Pancreas (tissue), 10 donors: ENCODE measurements at places on chromosomes 2 and 18.

- DNase-seq: no peak
Observed at GRCh38 chr2:150387586-150388288, 99.7 kb downstream of the RND3 start.

DNA sequence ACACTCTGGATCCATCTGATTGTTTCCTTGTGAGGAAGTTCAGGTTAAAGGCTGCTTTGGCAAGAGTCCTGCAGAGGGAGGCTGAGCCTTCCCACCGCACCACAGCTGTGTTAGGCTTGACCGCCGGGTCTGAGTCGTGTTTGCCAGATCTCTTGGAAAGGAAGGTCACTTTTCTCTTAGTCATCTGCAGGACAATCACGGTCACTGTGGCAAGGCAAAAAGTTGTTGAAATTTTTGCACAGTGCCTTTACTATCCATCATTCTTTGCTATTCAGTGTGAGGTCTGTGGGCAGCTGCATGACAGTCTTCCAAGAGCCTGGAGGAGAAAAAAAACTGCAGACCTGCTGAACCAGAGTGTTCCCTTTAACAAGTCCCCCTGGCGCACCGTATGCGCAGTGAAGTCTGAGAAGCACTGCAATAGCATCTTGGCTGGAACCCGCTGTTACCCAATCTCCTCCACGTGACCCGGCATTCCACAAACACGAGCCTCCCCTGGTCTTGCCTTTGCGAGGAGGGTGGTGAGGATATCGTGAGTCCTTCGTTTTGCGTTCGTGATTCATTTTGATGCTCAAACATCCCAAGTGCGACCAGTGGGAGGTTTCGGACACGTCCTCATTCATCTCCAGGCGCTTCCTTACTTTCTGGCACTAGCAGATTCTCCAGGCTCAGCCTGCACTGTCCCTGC is 23.0 kb downstream of the BIN1 start:
- DNase-seq: no peak

DNA sequence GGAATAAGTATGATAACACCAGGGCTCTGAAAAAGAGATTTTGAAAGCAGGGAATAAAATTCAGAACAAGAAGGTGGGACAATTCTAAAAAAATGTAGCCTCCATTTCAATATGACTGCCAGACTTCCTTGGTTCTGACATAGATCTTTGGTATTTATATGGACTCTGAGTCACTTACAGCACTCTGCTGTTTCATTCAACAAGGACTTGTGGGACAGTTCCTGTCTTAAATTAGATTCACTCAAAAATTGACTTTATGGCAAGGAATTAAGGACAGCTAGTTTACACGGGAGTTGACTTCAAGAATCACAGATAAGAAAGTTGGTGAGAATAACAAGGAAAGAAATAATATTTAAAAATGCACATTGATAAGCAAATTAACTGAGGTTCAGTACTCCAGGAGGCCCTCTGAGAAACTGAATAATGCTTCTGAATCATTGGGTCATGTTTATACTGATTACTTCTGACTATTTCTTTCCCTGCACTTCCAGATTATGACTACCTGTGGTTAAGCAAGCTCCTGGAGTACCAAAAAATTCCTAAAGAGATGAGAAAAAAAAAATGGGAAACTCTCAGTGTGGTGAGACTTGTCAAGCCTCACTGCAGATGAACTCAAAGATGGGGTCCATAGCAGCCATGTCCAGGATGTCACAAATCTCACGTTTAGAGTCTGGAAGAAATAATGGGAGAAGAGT is 828.3 kb upstream of the PIK3C3 start:
- no peak for DNase-seq

- no peak for DNase-seq
Observed at GRCh38 chr18:39274535-39274934, 1708.9 kb upstream of the CELF4 start.

DNA sequence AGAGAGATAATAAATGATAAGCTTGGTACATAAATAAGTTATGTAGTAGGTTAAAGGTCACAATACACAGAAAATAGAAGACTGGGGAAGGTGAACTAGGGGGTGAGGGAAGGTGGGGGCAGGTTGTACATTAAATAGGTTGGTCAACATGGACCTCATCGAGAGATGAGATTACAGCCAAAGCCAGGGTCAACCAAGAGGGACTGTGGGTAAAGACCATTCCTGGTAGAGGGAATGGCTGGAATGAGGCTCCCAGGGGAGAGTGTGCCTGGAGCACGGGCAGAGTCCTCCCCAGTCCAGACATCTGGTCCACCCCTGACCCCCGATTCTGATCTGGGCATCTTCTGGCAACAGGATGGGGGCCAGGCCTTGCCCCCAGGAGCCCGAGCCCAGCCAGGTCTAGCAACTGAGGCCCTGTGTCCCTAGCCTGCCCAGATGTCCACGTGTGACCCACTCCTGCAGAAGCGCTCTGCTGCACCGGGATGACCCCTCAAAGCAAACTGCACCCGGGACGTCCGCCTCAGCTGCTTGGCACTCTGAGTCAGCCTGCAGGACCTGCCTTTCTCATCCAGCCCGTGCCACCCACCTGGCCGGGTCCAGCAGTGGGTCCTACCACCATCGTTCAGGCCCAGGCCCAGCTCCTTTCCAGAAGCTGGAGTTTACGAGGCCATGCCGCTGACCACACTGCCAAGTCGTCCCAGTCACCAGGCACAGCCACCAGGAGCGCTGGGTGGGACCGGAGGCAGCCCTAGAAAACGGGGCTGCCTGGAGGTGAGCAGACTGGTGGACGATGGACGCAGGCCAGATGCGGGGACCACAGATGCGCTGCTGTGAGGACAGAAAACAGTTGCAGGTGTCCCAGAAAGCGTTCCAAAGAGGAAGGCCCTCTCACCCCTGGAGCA is 56.2 kb upstream of the ID2 start:
- no peak for DNase-seq

DNA sequence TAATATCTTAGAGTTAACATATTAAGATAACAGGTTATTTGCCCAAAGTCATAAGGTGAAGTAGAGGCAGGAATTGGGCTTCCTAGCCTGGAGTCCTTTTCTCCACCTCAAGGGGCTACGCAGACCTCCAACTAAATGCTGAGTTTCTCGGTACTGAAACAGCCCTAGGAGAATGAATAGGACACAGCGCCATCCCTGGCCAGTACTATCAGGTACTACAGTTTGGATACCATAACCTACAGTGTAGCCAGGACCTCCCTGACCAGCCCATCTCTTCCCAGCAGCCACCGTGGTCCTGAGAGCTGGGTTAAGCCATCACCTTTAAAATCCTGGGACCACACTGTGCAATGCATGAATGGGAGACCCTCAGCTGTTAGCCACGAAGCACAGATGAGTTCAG is 15.7 kb downstream of the CASP8 start:
- DNase-seq: no peak

- no peak for DNase-seq
Observed at GRCh38 chr2:223886726-223887125, 49.3 kb upstream of the AP1S3 start.

- DNase-seq: no peak
Observed at GRCh38 chr18:55477860-55478581, 110.0 kb downstream of the TCF4 start.

DNA sequence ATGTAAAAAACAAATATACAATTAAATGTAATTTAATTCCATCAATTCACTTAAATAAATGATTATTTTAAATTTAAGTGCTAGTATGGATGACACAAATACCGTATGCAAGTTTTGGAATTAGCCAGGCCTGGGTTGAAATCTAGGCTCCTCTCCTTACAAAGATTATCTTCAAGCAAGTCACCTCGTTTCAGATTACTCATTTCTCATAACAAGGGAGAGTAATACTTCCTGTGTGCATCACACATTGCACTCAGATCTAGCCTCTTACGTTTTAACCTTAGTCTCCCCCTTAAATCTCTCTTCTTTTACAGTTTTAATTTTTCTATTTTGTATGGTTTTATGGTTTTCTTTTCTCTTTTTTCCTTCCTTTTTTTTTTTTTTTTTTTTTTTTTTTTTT is 1475.9 kb upstream of the NXPH2 start:
- no peak for DNase-seq

GRCh38 chr2:61426267-61426897 is 44.5 kb downstream of the USP34 start:
- peak; percentile 62 for DNase-seq

DNA sequence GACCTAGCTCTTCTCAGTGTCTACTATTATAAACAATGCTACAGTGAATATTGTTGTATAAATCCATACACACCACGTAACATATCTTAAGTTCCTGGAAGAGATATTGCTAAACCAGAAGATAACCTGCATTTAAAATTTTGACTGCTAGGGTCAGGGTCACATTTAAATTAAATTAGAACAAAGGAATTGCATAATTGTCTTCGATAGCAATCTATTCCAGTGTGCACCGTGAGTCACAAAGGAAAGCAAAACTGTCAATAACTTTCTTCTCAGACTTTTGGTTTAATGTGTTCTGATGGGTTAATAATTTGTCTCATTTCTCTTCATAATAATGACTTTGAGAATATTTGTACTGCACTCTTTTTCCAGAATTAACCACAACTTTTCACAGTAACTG is 4.2 kb downstream of the GEN1 start:
- no peak for DNase-seq

- no peak for DNase-seq
Observed at GRCh38 chr18:76721207-76721996, 101.0 kb upstream of the ZNF236 start.

DNA sequence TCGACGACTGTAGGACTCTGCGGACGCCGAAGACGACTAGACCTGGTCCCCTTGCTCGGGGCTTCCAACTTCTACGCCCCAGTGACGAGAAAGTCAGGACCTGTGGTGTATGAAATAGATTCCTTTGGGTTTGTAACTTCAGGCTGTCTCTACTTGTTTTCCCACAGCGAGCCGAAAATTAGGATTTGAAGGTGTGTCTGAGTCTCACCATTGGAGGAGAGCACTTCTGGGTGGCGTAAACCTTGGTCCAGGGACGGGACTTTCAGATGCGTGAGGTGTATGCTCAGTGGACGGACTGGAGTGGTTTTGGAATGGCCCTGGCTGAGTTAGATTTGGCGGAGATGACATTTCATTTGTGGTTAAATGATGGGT is 1.3 kb downstream of the BIRC6 start:
- no peak for DNase-seq

GRCh38 chr2:176582990-176583481 is 313.8 kb downstream of the MTX2 start:
- no peak for DNase-seq

DNA sequence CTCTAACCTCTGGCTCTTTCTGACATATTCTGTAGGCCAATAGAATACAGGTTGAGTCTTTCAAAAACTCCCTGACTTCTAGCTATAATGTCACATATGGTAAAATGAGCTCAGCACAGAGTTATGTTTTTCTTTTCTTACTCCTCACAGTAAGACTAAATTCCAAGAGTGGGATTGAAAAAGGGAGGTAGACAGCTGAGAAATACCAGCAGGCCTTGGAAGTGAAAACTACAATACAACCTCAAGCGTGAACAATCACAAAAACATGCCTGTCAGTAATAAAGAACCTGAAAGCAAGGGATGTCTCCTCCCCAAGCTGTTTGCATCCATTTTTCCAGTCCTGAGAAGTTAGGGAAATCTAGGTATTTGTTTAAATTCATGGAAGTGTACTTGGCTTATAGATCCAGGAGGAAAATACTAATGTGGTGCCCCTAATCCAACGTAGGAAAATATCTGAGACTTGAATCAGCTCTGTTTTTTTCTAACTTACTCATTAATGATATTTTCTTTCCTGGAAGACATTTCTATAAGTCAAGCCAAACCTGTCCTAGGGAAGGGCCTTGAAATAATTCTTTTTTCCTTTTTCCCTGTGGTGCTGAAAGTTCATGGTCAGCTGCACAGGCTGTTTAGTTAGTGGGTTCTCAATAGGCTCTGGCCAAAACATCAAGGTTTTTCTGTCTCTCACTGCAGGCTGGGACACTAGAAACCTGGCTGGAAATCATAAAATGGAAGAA is 167.9 kb upstream of the SPATS2L start:
- no peak for DNase-seq

- DNase-seq: no peak
Observed at GRCh38 chr2:72972352-72973136, 55.2 kb downstream of the EMX1 start.

DNA sequence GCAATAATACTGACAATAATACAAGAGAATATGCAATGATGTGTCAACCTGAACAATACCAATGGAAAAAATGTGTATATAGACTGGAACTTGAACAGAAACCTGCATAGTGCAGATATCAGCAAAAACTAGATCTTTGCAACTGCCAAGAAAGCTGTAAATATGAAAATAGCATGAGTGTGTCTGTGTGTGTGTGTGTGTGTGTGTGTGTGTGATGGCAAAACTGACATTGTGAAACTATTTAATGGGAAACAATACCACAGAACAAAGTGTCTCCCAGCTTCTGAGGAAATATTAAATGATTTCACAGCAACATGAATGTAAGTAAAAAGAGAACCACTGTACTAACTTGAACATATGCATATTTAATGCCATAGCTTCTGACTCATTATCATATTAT is 558.2 kb upstream of the LINC00305 start:
- DNase-seq: no peak

GRCh38 chr18:51069885-51070284 is 39.9 kb downstream of the SMAD4 start:
- no peak for DNase-seq

DNA sequence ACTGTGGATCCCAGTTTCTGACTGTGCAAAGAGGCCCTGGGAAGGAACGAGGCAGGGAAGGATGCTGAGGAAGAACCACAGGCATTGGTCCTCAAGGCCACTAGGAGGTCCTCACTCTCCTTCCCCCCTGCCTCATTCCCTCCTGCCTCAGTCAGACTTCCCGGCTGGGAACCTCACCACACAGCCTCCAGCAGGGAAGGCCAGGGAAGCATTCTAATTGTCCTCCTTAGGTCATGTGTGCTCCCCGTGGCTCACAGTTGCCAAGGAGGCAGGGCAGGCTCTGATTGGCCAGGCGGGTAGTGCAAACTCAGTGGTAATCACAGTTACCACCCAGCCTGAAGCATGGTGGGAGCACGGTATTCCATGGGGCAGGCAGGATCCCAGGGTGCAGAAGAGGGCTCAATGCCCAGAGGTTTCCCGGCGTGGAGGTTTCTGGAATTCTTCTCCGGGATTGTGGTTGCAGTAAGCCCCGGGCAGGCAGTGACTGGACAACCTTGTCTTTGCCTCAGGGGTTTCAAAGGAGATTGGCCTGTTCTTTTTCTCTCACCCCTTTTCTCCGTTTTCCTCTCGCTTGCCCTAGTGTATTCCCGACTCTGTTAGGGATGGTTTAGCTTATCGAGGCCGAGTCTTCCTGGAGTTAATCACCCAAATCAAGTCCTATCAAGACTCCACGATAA is 27.1 kb downstream of the FER1L5 start:
- no peak for DNase-seq

DNA sequence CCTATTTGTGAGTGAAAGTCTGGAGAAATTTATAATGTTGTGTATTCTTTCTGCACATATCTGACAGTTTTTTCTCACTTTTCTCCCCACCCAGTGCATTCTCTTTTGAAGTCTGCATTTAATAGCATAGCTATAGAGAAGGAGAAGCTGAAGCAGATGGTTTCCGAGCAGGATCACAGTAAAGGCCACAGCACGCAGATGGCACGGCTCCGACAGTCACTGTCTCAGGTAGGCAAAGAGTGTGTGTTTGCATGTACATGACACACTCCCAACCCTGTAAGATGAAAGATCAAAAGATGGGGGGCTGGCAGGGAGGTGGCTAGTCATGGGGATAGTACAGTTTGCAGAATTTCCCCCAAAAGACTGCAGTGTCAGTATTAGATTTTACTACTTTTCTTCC is 89.4 kb downstream of the PRKRA start:
- no peak for DNase-seq

- DNase-seq: no peak
Observed at GRCh38 chr2:30656079-30656478, 151.2 kb downstream of the CAPN13 start.

- no peak for DNase-seq
Observed at GRCh38 chr18:6109743-6110142, 214.4 kb upstream of the TMEM200C start.
